Pancreas (tissue), 10 donors: ENCODE measurements at places on chromosomes 1 and 21. TPM values are rescaled to one million over a fixed set of nuclear protein-coding genes. Genes with fewer than 3 reads are reported as not detected.

ANKRD45 gene
- 0.52 TPM for polyA plus RNA-seq

VPS26C gene
- 12.2 TPM for polyA plus RNA-seq

DNAI4 gene
- 2.3 TPM for polyA plus RNA-seq

SEMA4A gene
- 5.4 TPM for polyA plus RNA-seq

C8B gene
- polyA plus RNA-seq: 0.05 TPM

ATP5PF gene
- polyA plus RNA-seq: 158 TPM

USH2A gene
- 0.04 TPM for polyA plus RNA-seq
